OCI-M1 (cell line): ENCODE measurements at places on chromosomes 7 and 10.

- no peak for DNase-seq
Observed at GRCh38 chr10:78426181-78426580, 392.5 kb downstream of the RPS24 start.

DNA sequence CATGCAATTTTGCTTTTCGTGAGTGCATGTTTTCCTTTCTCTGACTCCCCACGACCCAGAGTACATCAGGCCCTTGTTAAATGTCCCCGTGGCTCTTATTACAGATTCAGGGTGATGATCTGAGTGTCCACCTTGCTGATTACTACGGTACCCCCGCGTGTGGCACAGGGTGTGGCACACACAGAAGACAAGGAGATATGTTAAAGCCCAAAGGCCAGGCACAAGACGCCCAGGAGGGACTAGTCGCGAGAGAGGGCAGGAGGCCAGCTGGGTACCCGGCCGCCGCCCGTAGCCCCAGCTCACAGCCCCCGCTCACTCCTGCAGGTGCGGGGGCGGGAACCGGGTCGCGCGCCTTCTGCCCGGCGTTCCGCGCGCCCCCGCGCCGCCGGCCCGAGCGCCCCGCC lies 281 bp upstream of the EXOC6 start:
- DNase-seq, result no peak

DNA sequence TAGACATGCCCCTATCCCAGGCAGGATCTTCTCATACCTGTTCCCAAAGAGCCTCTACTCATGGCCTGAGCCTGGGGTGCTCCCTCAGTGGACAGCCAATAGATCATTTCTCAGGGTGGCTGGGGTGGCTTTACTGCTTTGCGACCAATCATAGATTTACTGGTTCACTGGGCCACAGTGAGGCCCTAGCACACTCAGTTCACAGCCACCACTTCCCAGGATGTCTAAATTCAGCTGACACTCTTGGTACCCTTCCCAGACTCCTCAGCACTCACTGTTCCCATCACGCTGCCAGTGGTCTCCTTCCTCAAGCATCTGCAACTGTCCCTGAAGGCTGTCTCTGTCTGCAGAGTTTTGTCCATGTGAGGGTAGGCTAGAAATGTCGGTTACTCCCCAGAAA lies 50.6 kb downstream of the ARHGAP22 start:
- DNase-seq, result no peak

DNA sequence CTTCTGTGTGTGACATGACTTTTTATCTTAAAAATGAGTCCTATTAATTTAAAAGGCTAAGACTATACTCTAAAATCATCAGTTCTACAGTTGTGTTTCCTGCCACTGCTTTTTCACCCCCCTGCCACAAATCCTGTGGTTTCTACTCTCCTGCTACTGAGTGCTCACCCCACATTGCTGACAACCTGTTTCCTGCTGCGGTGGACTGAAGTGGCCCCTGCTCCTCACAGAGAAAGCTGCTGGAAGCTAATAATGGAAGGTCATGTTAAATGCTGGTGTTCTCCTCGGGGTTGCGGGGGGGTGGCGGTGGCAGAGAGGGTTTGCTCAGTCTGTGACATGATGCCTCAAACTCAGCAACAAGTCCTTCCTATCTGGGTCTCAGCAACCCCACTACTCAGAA lies 113.2 kb upstream of the INHBA start:
- no peak for DNase-seq

DNA sequence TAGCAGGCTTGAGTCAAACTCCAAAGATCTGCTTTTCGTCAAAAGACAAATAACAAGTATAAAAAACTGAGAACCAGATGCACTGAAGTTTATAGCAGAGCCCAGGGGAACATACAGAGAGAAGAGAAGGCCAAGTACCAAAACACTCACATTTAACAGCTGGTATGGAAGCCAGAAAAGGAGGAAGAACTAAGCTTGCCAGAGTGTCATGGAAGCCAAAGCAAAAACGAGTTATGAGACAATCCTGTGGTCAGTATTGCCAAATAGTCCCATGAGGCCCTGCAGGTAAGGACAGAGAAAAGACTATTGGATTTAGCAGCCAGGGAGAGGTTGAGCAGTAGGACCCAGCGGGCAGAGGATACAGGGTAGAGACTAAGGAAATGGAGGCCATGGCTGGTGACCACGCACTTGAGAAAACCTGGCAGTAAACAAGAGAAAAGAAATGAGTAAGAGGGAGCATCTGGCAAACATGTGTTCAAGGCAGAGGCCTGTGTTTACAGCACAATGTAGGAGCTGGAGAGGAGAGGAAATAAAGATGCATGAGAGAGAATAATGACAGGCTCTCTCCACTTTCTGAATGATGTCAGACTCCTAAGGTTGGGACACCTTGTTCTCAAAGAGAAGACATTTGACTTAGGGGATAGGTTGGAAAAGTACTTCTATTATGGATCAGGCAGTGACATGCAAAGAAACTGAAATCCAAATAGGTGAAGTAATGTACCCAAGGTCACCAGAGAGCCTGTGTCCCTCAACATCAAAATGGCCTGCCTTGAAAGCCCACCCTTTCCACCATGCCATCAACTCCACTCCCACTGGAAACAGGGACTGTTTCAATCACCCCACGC lies 9.1 kb downstream of the CREB3L2 start:
- DNase-seq, result peak; percentile 67

- no peak for DNase-seq
Observed at GRCh38 chr10:356452-356851, 221.2 kb downstream of the ZMYND11 start.
